ENCODE measurements at places on chromosomes 3 and 15.

DNA sequence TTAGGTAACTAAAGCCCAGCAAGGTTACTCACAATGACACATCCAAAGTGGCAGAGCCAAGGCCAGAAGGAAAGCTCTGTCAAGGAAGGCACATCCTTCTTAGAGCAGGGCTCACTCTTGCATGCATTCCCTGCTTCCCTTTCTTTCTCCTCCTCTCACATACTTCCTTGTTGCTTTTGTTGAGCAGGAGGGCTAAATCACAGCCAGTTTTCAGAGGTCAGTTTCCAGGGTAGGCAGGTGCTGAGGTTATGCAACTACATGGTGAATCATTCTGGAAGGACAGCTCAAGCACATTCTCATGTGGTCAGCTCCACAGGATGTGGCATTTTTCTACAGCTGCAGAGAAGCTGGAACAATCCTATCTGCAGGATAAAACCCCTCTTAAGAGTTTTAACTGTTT is 275.6 kb downstream of the ZNF621 start:
- DNase-seq = no peak

- no peak for DNase-seq
Measured at GRCh38 chr3:16396202-16396601, 117.3 kb downstream of the RFTN1 start.

- no peak for DNase-seq
Measured at GRCh38 chr3:35832140-35832571, 192.8 kb downstream of the ARPP21 start.

GRCh38 chr3:57126244-57126643 is 38.9 kb downstream of the IL17RD start:
- no peak for DNase-seq

DNA sequence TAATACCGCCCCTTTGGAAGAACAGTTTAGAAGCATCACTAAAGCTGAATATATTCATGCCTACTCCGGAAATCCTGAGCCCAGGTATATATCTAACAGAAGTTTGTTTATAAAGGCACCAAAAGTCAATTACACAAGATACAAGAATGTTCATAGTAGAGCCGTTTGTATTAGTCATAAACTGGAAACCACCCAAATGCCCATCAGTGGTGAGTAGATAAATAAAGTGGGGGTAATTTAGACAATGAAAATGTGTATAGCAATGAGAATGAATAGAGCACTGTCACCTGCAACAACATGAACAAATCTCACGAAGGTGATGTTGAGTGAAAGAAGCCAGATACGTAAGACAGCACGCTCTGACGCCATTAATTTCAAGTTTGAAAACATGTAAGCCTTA is 68.3 kb upstream of the GLCE start:
- no peak for DNase-seq

- DNase-seq = no peak
Measured at GRCh38 chr3:72630327-72630968, 217.8 kb downstream of the SHQ1 start.

DNA sequence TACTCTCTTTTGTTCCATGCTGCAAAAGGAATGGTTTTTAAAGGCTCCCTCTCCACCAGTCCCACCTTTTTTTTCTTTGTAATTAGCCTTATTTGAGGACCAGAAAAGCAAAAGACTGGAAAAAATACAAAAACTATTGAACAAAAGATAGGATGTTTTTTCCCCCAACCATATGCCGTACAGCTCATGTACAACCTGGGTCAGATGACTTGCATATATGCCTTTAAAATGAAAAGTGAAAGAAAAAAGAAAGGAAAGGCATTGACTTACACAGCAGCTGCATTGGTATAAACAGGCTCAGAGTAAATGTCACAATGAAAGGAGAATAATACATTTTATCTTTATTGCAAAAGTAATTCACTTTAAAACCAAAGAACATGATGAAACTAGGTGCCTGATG is 69.5 kb upstream of the CMC1 start:
- DNase-seq = no peak

GRCh38 chr3:6204891-6205290 is 656.0 kb upstream of the GRM7 start:
- no peak for DNase-seq

- no peak for DNase-seq
Measured at GRCh38 chr15:29911705-29912104, 89.4 kb upstream of the TJP1 start.

DNA sequence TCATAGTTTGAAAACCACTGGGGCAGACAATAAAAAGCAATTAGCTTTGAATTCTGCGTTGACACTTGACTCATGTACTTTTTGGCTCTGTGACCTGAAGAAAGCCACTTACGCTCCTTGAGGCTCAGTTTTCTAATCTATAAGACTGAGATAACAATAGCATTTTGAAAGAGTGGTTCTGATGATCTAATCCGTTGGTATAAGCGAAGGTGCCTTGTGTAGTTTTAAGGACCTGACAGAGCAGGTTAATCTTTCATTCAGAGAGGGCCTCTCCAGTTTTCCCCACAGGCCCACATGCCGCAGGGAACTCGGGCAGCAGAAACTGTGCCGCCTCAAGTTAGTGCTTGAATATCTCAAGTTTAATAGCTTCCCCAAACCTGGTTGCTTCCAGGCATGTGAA is 306.0 kb upstream of the GBE1 start:
- DNase-seq = no peak

GRCh38 chr15:65069179-65069578 is 1.4 kb upstream of the RASL12 start:
- no peak for DNase-seq

DNA sequence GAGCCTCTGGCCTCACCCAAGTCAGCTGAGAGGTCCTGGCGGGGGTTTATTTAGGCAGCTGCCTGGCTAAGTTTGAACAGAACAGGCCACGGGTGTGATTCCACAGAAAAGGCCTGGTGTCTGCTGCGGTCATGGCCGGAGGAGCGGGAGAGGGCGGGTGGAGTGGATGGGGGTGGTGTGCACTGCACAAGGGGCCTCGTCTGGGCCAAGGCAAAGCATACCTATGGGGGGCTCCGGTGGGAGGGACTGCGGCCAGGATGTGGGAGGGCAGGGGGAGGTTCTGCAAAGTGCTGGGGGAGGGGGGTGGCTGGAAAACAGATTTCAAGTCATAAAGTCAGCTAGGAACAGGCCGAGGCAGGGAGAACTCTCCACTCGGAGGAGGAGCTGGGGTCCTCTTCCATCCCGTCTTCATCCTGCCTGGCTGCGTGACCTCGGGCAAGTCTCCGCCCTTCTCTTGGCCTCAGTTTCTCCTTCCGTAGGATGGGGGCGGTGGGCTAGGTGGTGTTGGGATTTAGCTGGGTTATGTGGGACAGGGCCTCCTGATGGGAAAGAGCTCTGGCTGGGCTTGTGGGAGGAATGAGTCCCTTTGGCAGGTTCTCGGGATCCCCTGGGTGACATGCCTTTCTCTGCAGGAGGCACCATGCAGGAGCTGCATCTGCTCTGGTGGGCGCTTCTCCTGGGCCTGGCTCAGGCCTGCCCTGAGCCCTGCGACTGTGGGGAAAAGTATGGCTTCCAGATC is 878 bp downstream of the ISLR start:
- DNase-seq = no peak

GRCh38 chr3:113783980-113784379 is 37.1 kb downstream of the ATP6V1A start:
- no peak for DNase-seq

DNA sequence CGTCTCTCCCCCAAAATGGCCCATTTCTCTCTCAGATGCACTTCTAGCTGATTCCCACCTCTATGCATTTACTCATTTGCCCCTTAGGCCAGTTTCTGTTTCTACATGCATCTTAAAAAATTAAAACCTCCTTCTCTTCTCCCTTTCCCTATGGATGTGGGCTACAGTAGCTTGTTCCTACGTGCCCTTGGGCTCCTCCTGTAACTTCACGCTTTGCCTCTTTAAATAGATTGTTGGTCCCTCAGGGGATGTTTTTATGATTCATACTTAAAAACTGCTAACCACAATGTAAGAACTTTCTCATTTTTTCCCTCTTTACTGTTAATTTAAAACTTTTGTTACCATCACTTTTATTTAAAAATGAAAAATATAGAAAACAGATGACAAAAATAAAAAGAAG is 185.6 kb upstream of the MRPL3 start:
- no peak for DNase-seq

DNA sequence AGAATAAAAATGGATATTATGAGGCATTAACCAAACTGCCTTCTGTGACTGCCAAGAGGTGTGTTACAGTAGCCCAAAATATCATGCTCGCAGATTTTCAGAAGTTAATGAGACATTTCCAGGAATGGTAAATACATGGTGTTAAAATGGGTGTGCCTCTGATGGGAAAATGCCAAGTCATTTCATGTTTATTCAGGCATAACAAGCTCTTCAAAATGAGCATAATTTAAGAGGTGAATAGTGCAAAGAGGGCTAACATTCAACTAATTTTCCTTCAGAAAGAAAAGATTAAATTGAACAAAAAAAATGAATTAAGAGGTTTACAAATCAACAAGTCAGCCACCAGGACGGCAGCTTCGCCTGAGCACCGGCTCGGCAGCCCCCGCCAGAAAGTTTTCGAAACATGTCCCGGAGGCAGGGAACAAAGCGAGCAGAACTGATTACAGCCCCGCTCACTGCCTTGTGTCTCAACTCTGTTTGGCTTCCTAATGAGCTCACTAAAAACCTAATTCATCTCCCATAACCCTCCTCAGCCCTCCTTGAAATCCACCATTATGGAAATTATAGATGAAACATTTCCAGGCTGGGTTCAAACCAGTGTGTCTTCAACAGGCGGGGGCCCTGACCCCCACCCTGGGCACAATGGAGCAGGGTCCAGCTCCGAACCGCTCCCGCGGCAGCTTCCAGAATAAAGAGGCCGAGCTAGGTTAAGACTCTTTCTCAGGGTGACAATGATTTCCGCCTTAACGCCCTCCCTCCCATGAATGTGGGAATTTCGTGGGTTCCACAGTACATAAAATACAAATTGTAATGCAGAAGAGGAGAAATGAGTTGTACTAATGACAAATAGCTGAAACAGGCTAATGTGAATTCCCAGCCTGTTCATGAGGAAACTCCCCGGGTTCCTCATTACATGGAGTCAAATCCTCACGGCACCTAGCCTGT is 43.9 kb downstream of the MEIS2 start:
- DNase-seq = no peak

GRCh38 chr3:186571644-186572013 is 1.1 kb downstream of the DNAJB11 start:
- no peak for DNase-seq

DNA sequence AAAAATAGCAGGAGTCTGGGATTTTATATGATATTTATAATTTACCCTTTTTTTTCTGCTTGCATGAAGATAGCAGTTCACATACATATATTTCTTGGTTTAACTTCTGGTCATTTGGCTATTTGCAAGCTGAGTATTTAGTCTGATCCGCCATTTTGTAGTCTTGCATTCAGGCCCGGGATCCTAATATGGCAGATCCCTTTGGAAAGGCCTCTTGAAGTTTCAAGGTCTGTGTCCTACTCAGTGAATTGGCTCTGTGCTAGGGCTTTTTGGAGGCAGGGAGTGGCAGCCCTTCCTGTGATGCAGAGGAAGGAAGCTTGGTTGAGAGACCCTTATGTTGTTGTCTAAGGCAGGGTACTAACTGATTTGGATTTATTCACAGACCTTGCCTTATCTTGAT is 2.9 kb downstream of the SNRPN start:
- DNase-seq = no peak

DNA sequence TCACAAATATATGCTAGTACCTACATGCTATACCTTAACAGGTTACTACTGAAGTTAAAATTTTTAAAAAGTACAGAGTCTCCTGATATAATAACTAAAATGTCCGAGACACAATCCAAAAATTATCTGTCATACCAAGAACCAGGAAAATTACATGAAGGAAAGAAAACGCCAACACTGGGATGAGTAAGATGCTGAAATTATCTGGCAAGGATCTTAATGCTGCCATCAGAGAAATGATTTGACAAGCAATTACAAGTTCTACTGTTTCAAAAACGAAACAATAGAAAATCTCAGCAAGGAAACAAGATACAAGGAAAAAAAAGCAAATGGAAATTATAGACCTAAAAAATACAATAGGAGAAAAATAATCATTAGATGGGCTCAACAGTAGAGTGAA is 92.5 kb downstream of the UBE3A start:
- no peak for DNase-seq

DNA sequence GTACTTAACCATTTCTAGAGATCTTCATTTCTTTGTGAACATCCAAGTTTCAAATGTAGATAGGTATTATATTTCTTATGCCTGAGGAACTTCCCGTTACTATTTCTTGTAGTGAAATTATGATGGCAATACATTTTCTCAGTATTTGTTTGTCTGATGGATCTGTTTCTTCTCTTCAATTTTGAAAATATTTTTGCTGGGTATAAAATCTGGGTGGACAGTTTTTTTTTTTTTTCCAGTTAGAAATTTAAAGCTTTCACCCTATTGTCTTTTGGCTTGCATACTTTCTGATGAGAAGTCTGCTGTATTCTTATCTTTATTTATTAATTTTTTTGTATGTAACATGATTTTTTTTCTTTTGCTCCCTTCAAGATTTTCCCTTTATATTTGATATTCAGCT is 175.8 kb downstream of the SV2B start:
- DNase-seq = no peak

DNA sequence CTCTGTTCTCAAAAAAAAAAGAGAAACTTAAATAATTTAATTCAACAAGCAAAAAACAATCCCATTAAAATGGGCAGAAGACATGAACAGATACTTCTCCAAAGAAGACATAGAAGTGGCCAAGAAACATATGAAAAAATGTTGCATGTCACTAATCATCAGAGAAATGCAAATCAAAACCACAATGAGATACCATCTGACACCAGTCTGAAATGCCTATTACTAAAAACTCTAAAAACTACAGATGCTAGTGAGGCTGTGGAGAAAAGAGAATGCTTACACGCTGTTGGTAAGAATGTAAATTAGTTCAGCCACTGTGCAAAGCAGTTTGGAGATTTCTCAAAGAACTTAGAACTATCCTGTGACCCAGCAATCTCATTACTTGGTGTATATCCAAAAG is 382.9 kb downstream of the OTOL1 start:
- no peak for DNase-seq

DNA sequence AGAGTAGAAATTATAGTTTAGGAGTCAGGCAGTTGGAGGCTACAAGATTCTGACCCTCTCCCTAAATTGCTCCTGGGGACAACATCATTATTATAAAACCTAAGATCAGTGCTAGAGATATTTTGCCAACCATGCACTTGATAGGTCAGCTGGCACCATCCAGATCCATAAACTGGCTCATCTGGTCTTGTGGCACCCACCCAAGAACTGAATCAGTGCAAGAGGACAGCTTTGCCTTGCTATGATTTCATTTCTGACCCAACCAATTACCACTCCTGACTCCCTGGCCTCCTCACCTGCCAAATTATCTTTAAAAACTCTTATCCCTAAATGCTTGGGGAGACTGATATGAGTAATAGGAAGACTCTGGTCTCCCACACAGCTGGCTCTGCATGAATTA is 461.1 kb upstream of the TGFBR2 start:
- DNase-seq = no peak

- DNase-seq = no peak
Measured at GRCh38 chr3:14769544-14770325, 49.0 kb upstream of the FGD5 start.

GRCh38 chr3:17315897-17316296 is 426.5 kb downstream of the TBC1D5 start:
- DNase-seq = no peak
